Esophagus mucosa (tissue), 1 donor: ENCODE measurements at places on chromosomes 7 and 10.
A peak's percentile ranks its signal among the peaks of the same experiment; 100 is the strongest.

DNA sequence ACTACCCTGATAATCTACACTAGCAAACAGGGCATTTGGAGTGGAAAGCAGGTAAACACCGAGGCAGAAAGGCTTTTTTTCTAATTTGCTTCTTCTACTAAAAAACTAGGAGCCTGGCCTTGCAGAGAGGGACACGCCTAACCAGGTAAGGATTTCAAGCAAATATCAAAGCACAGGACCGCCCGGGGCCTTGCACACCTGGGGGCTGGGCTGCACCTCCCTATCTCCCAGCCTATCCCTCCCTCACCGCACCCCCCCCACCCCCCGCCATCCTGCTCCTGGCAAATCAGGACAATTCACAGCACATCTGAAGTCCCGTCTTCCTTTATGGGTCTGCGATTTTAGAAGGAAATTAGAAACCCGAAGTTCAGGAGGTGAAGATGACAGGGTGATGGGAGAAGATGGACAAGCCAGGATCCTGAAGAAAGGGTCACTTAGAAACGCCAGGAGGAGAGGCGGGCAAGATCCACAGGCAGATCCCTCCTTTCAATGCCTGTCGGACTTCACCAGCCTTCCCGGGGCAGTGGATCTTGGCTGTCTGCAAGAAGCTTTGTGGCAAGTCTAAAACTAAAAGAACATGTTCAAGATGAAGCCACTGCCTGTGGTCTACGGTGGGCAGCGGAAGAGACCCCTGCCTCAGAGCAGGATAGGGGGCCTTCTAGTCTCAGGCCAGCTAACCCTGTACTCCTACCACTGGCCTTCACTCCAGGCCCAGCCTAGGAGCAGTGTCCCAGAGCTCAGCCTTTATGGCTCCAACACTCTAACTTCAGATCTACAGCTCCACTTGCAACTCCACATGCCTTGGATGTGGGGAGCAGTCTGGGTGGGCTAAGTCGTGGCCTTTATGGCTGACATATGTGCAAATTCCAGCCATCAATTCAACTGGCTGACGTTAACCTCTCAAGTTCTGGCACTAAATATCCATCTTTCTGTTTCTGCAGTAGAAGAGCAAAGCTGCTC, 43.9 kb downstream of the TNS3 start:
- no peak for ATAC-seq

DNA sequence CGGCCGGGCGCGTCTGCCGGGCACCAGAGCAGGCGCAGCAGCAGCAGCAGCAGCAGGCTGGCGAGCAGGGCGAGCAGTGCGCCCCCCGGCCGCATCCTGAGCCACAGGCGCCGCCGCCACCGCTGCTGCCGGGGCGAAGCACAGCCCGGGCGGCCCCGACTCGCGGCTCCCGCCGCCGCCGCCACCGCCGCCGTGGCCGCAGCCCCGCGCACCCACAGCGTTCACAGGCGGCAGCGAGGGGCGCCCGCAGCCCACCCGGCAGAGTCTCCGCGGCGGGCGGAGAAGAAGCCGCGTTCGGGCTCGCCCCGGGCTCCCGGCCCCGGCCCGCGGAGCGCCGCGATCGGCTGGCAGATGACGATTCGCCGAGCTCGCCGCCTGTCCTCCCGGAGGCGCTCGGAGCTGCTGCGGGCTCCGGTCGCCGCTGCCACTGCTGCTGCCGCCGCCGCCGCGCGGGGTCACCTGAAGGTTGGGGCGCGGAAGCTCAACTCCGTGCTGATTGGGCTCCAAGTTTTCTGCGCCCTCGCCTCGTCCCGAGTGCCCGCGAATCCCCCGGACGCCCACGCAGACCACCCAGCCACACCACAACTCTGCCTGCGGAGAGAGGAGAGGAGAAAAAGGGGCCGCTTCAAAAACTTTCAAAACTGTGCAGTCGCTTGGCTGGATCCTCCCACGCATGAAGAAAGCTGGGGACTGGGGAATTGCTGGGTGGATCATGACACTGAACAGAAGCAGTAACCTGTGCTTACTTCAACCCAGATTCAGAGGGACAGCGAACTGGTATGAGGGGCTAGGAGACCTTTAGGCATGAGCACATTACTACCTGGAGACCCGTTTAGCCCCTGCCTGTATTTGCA, at the start of gene ST8SIA6:
Gene ST8SIA6, minus strand, starts transcription at position 435 of the 854 bp plus-strand sequence. Its CDS starts 340 bp downstream, at position 95.
- ATAC-seq = peak; percentile 78

GRCh38 chr10:80413271-80413996, 5.1 kb downstream of the PRXL2A start:
- peak; percentile 90 for ATAC-seq

DNA sequence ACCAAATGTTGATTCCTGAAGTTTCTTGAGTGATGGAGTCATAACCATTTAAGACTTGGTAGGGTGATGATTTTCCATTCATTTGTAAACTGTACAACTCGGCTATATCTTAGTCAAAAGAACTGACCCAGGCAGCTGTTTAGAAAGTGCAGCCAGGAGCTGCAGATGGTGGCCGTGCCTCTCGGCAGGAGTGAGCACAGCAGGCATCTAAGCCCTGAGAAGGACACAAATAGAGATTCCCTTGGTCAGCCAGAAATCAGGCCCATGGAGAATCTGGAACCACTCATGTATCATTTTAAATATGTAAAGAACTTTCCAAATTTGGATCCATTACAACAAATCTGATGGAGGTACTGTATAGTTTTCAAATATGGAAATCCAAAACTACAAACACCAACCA, 177.0 kb upstream of the AKR1E2 start:
- no peak for ATAC-seq

- peak; percentile 98 for ATAC-seq
These were observed at the start of gene TECPR1 for GRCh38 chr7:98251601-98252424. Gene TECPR1 (minus strand): TSS chr7:98252232. CDS start chr7:98246146, 6,086 bp downstream.

- peak; percentile 55 for ATAC-seq
These were observed 99.5 kb downstream of the CAMK1D start for GRCh38 chr10:12448729-12449391.

DNA sequence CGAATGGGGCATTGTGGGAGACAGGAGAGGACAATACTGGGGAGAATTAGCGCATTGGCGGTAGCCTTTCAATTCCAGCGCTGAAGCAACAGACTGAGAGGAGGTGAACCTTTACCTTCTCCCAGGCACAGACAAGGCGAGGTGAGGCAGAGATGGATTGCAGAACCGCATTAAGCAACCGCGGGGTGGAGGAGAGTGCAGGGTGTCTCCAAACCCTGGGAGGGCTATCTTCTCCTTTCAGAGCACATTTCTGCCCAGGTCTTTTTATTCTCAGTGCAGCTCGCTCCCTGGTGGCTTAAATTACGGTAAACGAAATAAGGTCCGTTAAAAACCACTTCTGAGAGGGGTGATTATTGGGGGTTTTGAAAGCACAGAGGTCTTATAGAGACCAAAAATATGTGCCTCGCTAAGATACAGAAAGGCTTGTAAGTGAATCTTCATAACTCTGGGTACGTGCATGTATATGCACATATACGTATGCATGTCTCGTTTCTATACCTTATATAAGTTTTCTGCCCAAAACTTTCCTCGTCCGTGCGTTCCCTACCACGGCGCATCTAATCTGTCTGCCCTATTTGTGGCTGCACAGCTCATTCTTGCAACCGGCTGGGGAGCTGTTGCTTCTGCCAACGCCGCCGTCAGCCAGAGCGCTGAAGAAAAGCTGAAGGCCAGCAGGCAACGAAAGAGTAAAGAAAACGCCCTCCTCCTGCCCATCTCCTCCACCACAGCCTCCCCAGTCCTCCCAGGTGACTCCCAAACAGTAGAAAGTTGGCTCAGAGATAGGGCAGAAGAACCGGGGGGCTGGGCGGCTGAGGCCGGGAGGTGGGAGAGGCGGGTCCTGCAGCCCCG, 895 bp upstream of the ZNF804B start:
- no peak for ATAC-seq

- ATAC-seq = peak; percentile 62
These were observed 11.9 kb upstream of the SFR1 start for GRCh38 chr10:104109908-104110662.

GRCh38 chr10:93758508-93758885, 761 bp downstream of the LGI1 start:
- no peak for ATAC-seq

DNA sequence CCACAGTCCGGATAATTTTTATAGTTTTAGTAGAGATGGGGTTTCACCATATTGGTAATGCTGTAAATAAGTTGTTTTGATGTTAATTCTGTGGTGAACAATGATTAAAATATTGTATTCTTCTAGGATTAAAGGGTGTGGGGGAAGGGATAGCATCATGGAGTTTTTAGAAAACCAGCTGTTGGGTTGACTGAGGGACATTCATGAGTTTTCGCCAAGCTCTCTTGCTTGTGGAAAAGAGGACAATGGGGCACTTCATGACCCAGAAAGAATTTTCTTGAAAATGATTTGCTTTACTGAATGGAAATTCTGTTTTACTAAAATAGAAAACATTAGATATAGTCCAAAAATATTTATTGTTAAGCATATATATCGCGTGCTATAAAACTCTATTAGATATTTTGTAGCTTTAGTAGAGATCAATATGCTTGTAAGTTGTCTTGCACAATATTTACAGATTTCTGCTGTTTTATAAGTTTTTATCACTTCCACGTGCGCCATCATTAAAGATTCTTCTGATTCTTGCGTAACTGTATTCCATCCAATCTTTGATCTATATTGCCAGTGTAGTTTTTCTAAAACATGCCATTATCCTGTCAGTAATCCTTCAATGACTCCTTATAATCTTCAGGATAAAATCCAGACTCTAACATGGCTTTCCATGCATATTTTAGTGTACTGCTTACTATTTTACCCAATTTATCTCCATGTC, 41.8 kb downstream of the LCOR start:
- ATAC-seq = no peak

- peak; percentile 45 for ATAC-seq
These were observed 130.8 kb downstream of the ZNF467 start for GRCh38 chr7:149642589-149642988.

DNA sequence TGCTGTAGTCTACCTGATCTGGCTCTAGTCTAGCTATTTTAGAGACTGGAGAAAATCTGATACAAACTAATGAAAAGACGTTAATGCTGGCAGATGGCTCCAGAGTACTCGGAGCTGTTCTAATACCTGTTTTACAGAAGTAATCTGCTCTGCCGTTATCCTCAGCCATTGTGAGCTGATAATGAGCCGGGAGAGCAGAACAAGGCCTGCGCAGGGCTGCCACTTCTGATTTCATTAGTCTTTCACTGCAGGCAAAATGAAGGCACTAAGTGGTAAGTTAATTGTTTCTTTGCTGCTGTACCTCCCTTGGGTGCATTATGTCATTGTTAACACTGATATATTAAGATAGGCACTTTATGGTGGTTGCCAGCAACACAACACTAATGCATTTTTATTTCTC, 456.4 kb upstream of the PFKP start:
- ATAC-seq = no peak

GRCh38 chr10:97217299-97217698, 31.5 kb upstream of the SLIT1 start:
- no peak for ATAC-seq

DNA sequence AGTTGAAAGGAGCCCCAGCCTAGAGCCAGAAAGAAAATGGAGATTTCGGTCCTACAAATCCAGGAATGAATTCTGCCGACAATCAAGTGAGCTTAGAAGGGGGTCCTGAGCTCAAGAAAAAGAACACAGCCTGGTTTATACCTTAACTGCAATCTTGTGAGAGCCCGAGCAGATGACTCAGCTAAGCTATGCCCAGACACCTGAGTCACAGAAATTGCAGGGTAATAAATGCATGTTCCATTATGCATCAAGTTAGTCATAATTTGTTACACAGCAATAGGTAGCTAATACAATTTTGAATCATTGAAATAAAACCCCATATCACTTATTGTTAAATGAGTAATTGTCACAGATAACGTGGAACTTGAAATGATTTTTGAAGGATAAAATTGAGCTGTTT, 111.8 kb upstream of the FOXP2 start:
- ATAC-seq = no peak

GRCh38 chr10:101902820-101903145, 59.2 kb upstream of the KCNIP2 start:
- ATAC-seq = no peak

DNA sequence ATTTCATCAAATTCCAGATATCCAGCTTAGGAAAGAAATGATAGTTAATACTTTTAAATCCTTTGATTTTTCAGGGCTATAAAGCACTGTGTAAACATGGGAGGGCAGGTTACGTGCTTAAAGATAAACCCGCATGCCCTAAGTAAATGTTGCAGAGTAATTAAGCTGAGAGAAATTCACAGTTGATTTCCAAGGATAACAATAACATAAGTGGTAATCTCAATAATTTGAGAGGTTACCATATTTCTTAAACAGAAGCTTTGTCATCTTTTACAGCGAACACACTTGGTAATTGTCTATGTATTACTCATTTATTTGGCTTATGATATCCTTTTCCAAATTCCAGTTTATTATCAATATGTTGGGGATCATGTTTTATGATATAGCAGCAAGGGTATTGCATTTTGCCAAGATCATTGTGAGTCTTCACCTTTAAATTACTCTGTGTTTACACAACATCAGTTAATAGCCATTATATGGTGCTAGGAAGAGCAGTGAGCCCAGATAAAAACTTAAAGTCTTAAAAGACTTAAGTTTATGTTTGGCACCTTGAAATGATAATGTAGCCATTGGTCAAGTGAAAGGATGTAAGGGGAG, 15.4 kb downstream of the MGAM start:
- no peak for ATAC-seq

GRCh38 chr10:12042409-12042796, 206 bp downstream of the UPF2 start:
- peak; percentile 18 for ATAC-seq

- no peak for ATAC-seq
These were observed 40.5 kb downstream of the HIF1AN start for GRCh38 chr10:100576282-100576635.

DNA sequence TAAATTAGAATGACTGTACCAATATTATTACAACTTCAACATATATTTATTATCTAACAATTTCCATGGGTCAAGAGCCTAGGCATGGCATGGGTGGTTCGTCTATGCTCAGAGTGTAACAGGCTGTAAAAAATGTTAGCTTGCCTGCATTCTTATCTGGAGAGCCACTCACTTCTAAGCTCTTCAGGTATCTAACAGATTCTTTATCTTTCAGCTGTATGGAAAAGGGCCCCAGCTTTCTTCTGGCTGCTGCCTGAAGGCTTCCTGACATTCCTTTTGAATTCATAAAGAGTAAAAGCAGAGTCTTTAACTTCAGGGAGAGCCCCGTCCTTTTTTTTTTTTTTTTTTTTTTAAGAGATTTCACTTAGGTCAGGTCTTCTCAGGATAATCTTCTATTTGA, 648.8 kb downstream of the NXPH1 start:
- ATAC-seq = no peak

DNA sequence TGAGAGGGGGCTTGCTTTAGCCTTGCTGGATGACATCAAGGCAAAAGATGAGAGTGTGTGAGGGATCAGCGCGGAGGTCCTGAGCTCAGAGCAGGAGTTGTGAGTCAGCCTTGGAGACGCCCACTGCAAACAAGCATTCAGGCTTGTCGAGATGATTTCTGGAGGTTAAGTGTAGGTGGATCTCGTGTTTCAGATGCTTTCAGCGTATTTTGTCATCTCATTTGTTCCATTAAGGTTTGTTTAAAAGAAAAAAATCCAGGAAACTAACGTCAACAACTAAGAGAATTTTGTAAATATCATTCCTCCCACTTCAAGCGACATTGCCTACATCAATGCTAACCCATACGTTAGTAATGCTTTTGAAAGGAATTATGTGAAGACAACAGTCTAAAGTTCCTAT, 715.4 kb upstream of the NRP1 start:
- no peak for ATAC-seq
